Activated gamma-delta T cell treated with anti-CD3 and anti-CD28 coated beads, Interleukin-2, amount 50 U/mL, for 16 hours (primary cell): ENCODE measurements at places on chromosomes 16 and 17.

GRCh38 chr17:13775450-13775849, 173.7 kb upstream of the HS3ST3A1 start:
- no peak for DNase-seq

DNA sequence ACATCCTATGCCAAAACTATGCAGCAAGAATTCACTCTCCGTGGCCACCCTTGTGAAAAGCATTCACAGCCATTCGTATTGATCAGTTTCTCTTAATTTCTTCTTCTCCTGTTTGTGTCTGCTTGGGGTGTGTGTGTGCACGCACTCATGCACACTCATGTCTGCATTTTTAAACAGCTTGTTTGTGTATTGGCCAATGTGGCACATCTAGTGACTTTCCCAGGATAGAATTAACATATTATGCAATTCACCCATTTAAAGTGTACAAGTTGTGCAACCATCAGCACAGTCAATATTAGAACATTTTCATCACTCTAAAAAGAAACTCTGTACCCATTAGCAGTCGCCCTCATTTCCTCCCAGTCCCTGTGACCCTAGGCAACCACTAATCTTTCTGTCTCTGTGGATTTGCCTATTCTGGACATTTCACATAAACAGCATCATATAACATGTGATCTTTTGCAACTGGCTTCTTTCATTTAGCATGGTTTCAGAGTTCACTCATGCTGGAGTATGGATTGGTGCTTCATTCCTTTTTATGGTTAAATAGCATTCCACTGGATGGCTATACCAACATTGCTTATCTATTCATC, 20.1 kb downstream of the IRX3 start:
- no peak for DNase-seq

- DNase-seq, result no peak
Observed at GRCh38 chr17:48551214-48551555, 6.3 kb upstream of the HOXB2 start.

DNA sequence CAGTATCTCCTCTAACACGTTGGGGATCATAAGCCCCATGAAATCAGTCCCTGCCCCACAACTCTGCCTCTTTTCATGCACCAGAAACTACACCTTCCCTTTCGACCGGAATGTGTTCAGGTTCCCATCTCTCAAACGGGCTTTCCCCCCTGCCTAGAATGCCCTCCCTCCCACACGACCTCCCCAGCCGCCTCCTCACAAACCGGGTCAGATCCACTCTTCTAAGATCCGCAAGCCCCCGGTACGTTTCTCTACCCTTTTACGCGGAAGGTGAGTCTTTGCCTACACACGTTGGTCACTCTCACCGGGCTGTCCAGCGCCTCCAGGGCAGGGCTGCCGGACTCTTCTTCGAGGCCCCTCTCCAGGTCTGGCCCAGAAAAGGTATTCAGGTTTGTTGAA, 708 bp downstream of the DHX33 start:
- DNase-seq, result no peak

GRCh38 chr17:32136856-32137255, 5.4 kb upstream of the RHOT1 start:
- DNase-seq, result no peak
